Colonic mucosa (tissue), 4 donors: ENCODE measurements at places on chromosomes 7 and 10. TPM values are rescaled to one million over a fixed set of nuclear protein-coding genes. Genes with fewer than 3 reads are reported as not detected.

DNA sequence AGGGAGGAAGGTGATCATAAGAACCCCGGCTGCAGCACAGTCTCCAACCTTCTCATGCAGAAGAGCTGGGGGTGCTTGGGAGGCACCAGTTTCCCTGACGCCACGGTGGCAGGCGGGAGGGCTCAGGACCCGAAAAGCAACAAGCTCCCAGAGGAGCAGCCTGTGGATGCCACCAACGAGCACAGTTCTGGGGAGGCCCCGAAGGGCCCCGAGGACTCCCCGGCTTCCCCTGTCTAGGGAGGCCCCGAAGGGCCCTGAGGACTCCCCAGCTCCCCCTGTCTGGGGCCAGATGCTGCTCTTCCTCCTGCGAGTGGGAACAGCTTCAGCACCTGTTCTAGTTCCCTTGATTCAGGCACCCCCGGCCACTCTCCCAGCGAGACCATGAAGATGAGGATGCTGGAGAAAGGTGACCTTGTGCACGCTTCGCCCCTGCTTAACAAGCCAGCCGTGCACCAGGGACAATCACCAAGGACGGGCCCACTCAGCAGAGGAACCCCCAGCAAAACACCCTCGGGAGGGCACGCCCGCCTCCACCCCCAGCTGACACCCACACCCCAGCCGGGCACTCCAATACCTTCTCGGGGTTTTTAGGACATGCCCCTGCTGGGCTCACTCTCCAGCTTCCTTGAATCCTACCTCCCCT is 112.5 kb downstream of the PTPRN2 start:
- no peak overlapping the region for H3K27ac ChIP-seq
- no peak for DNase-seq
- no peaks in the 10 kb centered on the region for H3K4me1 ChIP-seq
- H3K4me3 ChIP-seq: no peak overlapping the region
- H3K36me3 ChIP-seq: no peaks in the 10 kb centered on the region
- no peaks in the 10 kb centered on the region for H3K27me3 ChIP-seq

GRCh38 chr10:118455181-118455695 is 113.1 kb upstream of the FAM204A start:
- H3K36me3 ChIP-seq: no peaks in the 10 kb centered on the region
- no peak for DNase-seq
- no peaks in the 10 kb centered on the region for H3K27me3 ChIP-seq
- H3K4me3 ChIP-seq: no peak overlapping the region

DNA sequence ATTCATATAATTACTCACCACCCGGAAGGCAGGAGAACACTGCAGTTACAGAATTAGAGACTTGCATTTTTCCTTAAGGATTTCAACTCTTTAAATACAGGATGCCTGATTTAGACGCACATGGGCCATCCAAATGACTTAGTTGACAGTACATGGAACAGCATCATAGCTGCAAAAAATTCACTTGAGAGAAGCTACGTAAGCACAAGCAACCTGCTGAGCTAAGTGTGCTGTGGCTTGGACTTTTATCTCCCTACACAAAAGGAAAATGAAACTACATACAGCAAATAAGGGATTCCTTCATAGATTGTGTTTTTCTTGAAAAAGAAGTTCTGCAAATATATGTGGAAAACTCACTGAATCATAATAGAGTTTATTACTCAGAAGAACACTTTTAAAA is 152.6 kb downstream of the POU6F2 start:
- DNase-seq: no peak
- no peak overlapping the region for H3K4me3 ChIP-seq
- no peaks in the 10 kb centered on the region for H3K4me1 ChIP-seq
- H3K36me3 ChIP-seq: no peaks in the 10 kb centered on the region

GRCh38 chr7:107108793-107109371 is 59.9 kb upstream of the HBP1 start:
- no peaks in the 10 kb centered on the region for H3K27me3 ChIP-seq
- no peak overlapping the region for H3K4me3 ChIP-seq
- DNase-seq: no peak
- no peak overlapping the region for H3K27ac ChIP-seq
- H3K4me1 ChIP-seq: no peaks in the 10 kb centered on the region

The PRSS1 gene
- total RNA-seq: 41.2 TPM

The STRIP2 gene
- 4.7 TPM for total RNA-seq
